CMK (cell line): ENCODE measurements at places on chromosomes 3 and 15.

DNA sequence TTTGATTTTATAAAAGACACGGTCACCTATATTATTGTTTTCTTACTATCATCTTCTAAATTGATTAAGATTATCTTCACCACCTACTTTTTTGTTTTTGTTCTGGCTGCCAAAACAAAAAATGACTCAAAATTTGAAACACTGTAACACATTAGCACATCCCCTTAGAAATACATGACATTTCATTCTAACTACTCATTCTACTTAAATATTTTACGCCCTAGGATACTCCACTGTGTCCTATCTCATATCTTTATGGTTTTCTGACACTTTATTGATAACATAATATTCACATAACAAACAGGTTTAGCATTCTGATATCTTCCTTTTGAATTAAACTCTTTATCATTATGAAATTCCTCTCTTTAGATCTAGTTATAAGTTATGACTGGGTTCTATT lies 656.2 kb downstream of the GBE1 start:
- no peak for DNase-seq

GRCh38 chr3:147472846-147473245 lies 63.7 kb downstream of the ZIC1 start:
- no peak for DNase-seq

DNA sequence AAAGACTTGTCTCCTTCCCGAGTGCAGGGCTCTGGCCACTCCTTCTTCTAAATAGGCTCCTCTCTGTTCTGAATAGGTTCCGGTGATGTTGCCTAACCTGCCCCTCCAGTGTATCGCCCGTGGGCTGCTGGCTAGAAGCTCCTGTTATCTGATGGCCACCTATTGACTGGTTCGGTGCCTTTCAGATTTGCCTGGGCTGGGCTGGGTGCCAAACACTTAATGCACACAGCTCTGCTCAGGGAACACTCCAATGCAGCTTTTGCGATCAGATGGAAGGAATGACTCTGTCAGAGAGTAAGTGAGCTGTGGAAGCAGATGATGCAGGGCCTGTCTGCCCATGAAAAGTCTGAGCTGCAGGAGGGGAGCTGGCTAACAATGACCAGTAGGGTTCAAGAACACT lies 112.9 kb downstream of the CORO2B start:
- no peak for DNase-seq

GRCh38 chr3:130462089-130462488 lies 54.9 kb upstream of the COL6A6 start:
- DNase-seq = peak; percentile 71

GRCh38 chr3:11835028-11835639 lies 11.6 kb downstream of the TAMM41 start:
- DNase-seq = no peak

DNA sequence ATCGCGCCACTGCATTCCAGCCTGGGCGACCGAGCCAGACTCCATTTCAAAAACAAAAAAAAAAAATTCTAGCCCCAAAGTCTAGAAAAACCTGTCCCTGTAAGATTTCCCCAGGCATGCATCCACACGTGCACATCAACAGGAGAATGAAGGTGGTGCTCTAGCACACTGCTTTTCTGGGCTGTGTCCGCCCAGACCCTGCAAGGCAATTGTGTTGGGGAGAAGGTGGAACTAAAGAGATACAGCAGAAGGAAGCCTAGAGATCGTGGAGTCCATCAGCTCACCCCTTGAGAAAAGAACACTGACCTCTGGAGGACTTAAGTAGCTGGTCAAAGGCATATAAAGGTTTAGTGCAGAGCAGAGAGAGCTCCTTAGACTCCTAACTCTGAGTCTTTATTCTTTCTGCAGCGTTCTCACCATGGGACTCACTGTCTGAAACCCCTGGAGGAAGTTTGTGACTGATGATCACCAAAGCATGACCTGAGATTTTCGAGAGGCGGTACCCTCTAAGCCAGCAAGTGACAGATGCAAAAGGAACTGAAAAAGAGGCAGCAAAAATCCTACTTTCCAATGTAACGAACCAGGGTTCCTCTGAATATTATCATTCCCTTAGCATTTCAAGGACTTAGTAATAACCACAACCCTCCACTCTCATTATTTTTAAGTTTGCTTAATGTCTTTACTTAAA lies 179.8 kb downstream of the MEX3B start:
- no peak for DNase-seq

DNA sequence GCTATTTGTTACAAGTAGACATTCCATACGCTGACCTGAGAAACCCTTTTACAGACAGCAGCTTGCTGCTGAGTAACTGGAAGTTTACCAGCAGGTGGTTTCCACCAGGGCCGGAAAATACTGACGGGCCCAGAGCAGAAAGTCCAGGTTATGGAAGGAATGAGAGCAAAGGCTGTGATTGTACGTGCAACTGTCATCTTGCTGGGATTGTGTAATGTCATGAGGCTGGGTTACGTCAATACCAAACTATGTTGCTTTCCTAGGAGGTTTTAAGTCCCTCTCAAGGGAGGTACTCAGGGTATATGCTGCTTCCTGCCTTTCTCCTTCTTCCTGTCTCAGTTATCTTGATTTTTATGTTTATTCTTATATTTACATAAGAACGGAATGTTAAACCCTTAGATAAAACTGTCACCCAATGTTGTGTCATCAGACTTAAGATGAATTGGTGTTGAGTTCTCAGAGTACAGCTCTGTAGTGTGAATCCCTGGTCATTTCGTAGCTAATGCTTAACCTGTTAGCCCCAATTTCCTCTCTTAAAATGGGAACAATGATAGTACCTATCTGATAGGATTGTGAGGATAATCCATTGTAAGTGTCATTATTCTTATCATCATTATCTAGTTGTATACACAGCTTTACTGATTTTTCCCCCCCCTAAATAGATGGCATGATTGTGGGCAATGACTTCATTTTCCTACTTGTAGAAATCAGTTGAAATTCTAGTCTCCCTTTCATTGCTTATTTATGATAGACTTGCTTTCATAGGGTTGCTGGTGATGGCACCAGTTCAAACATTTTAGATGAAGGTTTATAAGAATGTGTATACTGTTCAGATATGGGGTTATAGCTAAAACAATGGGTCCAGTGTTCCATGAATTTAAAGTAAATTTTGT lies 101.4 kb downstream of the FNDC3B start:
- DNase-seq = no peak

- DNase-seq = no peak
These were observed 64.7 kb upstream of the ACAD9 start for GRCh38 chr3:128814519-128815317.

DNA sequence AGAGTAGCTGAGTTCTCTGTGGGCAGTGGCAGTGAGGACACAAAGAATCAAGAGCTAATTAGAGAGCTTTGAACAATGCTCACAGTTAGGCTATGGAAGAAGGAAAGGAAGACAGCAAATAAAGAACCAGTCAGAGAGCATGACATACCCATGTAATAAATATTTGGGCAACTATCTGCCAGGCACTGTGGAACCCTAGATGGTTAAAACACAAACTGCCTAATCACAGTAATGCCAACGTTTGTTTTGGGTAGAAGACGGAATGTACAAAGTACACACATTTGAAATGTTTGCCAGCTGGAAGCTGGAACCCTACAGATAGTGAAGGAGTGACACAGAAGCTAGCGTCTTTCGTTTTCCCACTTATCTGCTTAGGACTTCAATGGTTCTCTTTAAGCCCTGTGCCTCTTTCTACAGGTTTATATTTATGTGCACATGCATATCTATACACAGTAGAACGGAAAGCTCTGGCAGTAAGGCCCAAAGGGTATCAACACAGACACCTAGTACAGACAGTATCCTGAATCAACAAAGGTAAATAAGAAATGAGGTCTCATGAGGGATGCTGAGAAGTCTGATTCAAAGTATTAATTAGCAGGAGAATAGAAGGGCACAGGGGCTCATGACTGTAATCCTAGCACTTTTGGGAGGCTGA lies 44.6 kb downstream of the ANKRD28 start:
- no peak for DNase-seq

DNA sequence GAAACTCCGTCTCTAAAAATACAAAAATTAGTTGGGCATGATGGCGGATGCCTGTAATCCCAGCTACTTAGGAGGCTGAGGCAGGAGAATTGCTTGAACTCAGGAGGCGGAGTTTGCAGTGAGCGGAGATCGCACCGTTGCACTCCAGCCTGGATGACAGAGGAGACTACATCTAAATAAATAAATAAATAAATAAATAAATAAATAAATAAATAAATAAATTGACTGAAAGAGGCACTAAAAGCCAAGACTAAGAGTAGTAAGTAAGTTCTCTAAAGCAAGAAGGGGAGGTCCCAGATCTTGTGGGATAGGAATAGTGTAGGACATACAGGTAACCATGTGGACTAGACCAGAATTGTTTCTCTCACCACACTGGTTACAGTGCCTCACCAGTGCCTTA lies 40.0 kb downstream of the TLNRD1 start:
- DNase-seq = no peak

- DNase-seq = no peak
These were observed 6.9 kb upstream of the CLPX start for GRCh38 chr15:65192016-65192415.
